Prostate gland (tissue), 2 donors: ENCODE measurements at places on chromosomes 13 and 19. TPM values are rescaled to one million over a fixed set of nuclear protein-coding genes. Genes with fewer than 3 reads are reported as not detected.

SUPT20H gene
- total RNA-seq = 32.2 TPM

OR7C1 gene
- 5.1 TPM for total RNA-seq

- DNase-seq = no peak
These were observed 9.3 kb downstream of the C13orf42 start for GRCh38 chr13:51101636-51102235.

GRCh38 chr19:10143681-10144080 is 24.0 kb upstream of the EIF3G start:
- DNase-seq = no peak

TMEM59L gene
- total RNA-seq = 0.27 TPM

- DNase-seq = no peak
These were observed 14.6 kb downstream of the RAB3D start for GRCh38 chr19:11324748-11325389.

DNA sequence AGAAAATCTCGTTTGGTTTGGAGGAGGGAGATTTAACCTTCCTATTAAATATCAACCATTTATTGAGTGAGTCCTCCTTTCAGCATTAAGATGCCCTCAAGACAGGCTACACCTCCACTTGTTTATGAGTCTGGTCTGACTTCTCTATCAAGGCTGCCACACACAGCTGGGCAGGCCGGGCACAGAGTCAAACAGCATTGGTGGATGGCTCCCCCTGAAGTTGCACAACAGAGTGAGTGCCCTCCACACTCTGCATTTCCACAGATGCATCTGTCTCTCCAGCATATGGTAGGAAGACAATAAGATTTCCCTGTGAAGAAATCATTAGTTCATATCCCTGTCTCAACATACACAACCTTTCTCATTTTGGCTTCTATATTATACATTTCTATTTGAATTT is 31.4 kb downstream of the PHF11 start:
- no peak for DNase-seq

- DNase-seq = no peak
These were observed 168.0 kb downstream of the EFNB2 start for GRCh38 chr13:106367361-106367971.

DNA sequence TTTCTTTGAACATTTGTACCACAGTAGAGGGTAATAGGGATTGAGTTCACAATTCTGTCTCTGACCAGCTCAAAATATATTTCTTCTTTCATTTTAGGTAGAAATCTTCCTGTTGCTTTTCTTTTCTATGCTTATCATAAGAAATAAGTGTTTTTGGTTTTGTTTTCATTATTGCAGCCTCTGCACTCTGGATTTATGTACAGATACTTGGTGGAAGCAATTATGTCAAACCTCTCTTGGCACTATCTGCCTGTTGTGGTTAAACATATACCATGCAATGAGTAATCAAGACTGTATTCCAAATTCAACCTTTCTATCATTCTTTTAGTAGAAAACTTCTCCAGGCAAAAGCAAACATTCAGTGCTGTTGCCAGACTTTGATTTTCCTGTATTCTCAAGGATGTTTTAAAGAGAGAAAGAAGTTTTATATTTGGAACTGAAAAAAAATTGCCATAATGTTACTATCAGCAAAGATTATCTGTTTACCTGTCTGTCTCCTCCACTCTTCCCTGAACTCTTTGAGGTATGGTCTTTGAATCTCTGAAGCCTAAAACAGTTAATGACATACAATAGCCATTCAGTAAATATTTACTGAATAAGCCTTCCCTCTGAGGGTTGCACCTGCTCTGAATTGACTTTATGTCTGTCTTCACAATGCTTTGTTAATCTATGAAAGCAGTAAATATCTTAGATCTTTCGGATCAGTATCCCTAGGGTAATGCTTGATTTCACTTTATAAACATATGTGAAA is 612.5 kb upstream of the PRR20A start:
- DNase-seq = no peak

DNA sequence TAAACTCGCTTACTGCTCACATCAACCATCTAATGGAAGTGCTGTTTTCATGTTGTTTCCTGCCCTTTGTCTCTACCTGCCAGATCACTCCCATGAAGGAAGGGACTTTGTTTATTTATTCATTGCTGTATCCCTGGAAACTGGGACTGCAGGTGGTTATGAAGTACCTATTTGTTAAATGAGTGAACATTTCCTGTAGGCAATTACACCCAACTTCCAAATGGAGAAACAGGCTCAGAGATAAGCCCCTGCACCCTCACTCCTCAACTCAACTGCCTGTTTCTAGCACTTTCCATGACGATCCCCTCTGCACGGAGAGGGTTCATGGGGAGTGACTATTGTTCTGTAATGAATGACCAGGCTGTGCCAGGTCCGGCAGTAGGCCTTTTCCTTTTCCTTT is 1.9 kb upstream of the SELENOW start:
- peak; percentile 40 for DNase-seq

DNA sequence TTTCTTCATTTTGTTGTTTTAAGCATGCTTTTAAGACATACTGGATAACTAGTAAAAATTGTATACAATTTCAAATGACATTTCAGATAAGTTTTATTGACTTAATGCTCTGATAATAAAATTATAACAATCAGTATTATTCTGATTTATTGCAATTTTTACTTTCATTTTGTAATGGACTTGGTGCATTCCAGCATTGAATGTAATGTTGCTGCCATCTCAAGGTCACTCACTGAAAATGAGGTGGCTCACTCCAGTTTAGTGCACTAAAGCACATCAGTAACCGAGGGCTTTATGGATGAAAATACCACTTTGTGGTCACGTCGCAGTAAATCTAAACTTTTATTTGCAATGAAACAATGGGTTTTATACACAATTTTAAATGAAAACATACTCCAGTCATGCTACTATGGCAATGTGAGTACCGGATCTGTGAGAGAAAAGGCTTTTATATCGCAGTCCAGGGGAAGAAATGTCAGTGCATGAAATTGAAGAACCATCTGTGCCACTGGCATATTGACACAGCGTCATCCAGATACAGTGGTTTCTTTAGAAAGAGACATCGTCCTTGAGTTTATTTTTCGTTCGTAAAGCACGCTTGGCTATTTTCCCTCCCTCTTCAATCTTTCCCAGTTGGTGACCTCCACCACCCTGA is 20.7 kb upstream of the ZNF507 start:
- no peak for DNase-seq

EID2 gene
- total RNA-seq = 25.3 TPM

- no peak for DNase-seq
These were observed 38.2 kb downstream of the COL4A2 start for GRCh38 chr13:110345266-110345665.

- no peak for DNase-seq
These were observed 299.0 kb downstream of the ITGBL1 start for GRCh38 chr13:101751488-101751887.

- no peak for DNase-seq
These were observed 523.9 kb downstream of the EFNB2 start for GRCh38 chr13:106011600-106011999.

FCAR gene
- not detected for total RNA-seq

DNA sequence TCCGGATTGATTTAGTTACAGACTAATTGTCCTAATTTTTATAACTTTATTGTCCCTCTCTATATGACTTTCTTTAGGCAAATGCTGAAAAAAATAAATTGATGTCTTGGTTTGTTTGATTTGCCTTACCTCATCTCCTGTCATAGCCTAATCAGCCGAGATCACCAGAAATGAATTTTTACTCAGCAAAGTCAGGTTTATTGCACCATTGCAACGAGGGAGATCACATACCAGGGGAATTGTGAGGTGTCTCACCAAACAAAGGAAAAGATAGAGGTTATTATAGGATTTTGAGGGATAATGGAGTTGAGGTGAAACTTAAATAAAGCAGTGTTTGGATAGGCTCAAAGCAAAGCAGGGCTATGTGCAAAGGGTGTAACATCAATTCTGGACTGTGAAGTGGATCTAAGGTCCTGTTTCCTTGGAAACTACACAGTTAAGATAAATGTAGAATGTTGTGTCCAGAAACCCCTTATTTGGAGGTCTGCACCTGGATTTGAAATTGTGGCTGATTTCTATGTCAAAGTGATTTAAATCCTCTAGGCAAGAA is 372.6 kb downstream of the OXGR1 start:
- no peak for DNase-seq

GRCh38 chr19:55340784-55341147 is 1.1 kb downstream of the KMT5C start:
- no peak for DNase-seq

DNA sequence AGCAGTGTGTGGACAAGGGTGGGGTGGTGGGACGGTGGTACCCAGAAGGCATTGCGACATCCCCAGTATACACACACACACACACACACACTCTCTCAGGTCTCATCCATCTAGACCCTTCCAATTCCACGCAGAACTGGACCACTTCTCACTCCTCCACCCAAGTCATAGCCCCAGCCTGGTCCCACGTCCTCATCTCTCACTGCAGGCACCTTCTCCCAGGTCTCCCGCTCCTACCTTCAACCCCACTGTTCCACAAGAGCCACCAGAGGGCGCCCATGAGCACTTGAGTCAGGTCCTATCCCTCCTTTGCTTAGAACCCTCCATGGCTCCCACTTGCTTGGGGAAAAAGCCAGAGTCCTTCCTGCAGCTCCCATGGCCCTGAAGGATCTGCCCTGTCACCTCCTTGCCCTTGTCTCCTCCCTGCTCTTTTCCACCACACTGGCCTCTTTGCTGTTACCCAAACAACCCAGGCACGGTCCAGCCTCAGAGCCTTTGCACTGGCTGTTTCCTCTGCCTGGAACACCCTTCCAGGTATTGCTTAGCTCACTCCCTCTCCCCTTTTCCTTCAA is 62.6 kb downstream of the IER2 start:
- peak; percentile 20 for DNase-seq

DNA sequence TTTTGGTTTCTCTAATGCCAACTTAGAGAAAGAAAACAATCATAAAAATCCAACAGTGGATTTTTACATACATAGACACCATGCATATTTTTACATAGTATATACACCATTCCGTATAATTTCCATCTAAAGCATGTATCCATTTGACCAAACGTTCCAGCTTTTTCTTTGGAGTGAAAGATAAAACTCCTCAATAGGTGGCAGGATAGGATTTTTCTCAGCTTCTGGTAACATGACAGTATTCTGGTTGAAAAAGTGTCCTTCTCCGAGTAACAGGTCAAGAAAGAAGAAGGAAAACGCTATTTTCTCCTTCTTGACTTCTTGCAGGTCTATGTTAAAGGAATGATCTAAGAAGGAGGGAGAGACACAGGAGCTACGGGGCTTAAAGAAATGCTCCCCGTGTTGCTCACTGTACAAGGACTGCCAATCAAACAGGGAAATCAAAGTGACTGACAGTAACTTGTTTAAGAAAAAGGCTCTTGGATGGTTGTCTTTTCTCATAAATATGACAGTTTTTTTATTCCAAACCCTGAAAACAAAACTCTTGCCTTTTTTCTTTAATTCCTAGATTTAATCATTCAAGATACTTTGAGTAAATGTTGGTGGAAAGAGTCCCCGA is 11.5 kb downstream of the FLT1 start:
- DNase-seq = no peak

IRS2 gene
- total RNA-seq = 54.8 TPM

ERICH4 gene
- total RNA-seq = not detected

DNA sequence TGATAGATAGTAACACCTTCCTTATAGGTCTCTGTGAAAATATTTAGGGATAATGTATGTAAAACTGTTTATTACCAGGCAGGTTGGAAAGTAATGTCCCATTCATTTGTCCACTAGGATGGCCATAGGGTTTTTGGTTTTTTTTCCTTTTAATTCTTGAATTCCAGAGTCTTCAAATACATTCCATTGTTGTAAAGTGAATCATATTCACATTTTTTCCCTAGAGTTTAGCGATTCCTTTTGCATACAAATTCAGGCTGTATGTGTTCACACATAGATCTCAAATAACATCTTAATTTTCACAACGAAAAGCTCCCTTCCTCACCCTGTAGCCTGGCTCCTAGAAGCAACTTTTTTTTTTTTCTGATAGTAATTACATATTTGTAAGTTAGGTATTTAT is 1.8 kb upstream of the ZNF557 start:
- DNase-seq = no peak

DNA sequence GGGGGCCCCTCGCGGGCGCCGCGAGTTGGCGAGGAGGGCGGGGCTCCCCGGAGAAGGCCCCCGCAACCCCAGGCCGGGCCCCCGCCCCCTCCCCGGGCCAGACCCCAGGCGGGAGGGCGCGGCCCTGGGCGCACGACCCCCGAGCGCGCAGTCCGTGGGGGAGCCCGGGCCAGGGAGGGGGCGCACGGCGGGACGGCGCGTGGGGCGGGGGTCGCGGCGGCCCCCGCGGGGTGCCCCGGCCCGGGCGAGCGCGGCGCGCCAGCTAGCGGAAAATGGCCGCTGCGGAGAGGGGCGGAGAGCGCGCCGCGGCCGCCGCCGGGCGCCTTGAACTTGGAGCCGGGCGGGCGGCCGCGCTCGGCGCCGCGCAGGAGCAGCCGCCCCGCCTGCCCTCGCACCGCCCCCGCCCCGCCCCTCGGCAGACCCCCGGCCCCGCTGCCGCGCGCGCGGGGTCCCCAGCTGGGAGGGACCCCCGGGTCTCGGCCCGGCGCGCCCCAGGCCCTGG is 6.4 kb upstream of the NFIC start:
- no peak for DNase-seq

DNA sequence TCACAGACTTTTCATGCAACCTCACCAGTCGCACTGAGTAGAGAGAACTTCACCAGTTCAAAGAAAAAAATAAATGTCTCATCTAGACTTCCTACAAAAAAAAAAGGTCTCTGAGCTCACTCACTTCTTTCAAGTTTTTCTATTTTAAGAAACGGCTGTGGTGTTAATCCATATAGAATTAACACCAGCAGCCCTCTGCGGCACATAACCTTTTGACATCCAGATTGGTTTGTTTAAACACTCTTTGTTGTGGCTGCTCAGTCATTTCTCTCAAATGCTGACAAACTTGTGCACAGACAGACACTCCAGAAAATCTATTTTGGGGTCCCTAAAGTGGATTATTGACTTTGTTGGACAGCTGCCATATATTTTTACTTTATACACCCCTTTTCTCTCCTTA is 874.9 kb downstream of the EFNB2 start:
- no peak for DNase-seq

ZNF816 gene
- total RNA-seq = 31.8 TPM

GRCh38 chr13:37295071-37295470 is 189.6 kb upstream of the CSNK1A1L start:
- DNase-seq = no peak

- DNase-seq = no peak
These were observed 14.9 kb downstream of the MAP2K2 start for GRCh38 chr19:4108767-4109625.

DNA sequence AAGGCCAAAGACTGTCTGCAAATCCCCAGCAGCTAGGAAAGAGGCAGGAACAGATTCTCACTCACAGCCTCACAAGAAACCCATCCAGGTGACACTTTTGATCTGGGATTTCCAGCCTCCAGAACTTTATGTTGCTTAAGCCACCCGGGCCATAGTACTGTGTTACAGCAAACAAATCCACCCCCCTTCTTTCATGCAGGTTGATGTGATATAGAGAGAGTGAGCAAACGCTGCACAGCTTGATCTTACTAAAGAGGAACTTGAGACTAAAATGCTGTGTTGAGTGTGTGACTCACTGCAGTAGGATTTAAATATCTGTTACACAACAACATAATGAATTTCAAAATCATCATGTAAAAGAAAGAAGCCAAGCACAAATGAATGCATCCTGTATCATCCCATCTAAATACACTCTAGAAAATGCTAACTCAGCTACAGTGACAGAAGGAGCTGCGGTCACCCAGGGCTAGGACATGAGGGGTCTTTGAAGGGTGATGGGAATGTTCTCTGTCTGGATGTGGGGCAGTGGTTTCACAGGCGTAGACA is 32.2 kb downstream of the RCBTB2 start:
- no peak for DNase-seq

CYP2B6 gene
- total RNA-seq = not detected

RUBCNL gene
- total RNA-seq = 9.9 TPM

- DNase-seq = no peak
These were observed 102.1 kb downstream of the INSR start for GRCh38 chr19:7191946-7192691.

LAIR1 gene
- 19.7 TPM for total RNA-seq
